ENCODE measurements at places on chromosomes 3 and 15. TPM values are rescaled to one million over a fixed set of nuclear protein-coding genes. Genes with fewer than 3 reads are reported as not detected.
A peak's percentile ranks its signal among the peaks of the same experiment; 100 is the strongest.

The PCBP4 gene
- 88.7 TPM for polyA plus RNA-seq

The MYEF2 gene
- polyA plus RNA-seq, result 11.8 TPM

The LRRC31 gene
- not detected for polyA plus RNA-seq

The LMAN1L gene
- not detected for polyA plus RNA-seq

The LZTFL1 gene
- polyA plus RNA-seq, result 12.9 TPM

The ALS2CL gene
- polyA plus RNA-seq, result 3.2 TPM

The SMCO1 gene
- polyA plus RNA-seq, result not detected

The CHRNA3 gene
- not detected for polyA plus RNA-seq

The SUSD5 gene
- polyA plus RNA-seq, result 2.5 TPM

The TMEM212 gene
- not detected for polyA plus RNA-seq

The CCR9 gene
- polyA plus RNA-seq, result not detected

The SLC28A2 gene
- not detected for polyA plus RNA-seq

- DNase-seq, result no peak
Observed at GRCh38 chr3:127110982-127111693, 81.8 kb upstream of the PRR23E start.

- no peak for DNase-seq
Observed at GRCh38 chr15:52094811-52095584, 17.6 kb downstream of the BCL2L10 start.

DNA sequence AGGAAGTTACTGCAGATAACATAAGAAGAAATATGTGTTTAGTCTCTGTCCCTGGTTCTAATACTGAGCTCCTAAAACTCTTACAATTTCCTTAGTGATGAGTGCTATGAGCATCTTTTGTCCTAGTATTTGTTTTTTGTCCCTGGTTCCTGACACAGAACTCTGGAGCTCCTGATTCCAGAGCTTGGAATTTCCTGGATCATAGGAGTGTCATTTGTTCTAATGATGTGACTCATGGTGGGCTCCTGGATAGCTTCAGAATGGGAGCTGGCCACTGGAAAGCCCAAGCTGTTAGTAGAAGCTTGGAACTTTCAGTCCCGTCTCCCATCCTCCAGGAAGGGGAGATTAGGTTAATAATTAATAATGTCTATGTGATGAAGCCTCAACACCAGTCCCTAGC lies 98.2 kb downstream of the CNTN6 start:
- DNase-seq, result no peak

DNA sequence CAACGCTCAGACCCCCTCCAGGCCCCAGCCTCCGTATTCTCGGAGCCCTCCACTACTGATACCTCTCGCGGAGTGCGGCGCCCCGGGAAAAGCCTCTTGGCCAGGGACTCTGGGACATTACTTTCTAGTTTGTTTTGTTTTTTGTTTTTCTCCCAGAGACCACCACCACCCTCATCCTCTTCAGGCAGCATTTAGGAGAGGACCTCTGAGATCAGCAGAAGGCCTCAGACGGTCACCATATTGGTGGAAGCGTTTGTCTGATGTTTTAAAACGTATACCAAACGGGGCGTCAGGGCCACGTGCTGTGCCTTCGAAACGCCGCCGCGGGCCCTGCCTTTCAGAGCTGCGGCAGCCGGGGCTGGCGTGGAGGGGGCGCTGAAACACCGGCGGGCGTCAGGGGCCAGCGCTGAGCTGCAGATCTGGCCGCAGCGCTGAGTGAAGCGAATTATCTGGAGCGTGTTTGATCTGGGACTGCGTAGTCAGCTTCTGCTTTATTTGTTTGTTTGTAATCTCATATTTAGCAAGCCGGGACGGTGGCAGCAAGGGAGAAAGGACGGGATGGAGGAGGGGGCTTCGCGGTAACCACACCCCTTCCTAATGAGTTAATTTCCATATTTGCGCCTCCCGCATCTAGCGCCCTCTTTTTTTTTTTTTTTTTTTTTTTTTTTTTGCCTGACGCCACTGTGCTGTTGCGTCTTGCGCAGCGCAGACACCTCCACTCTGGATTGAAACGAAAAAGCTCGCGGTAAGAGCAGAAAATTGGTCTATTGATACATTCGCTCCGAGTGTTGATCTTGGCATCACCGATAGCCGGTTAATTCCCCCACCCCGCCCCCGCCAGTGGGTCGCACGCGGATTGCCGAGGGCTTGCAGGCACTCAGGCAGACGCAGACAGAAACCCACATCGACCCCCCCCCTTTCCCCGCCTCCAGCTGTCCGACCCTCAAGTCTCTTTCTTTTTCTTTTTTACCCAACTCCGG lies 14.9 kb downstream of the SOX2 start:
- no peak for DNase-seq

- no peak for DNase-seq
Observed at GRCh38 chr3:140599496-140599895, 78.4 kb upstream of the TRIM42 start.

DNA sequence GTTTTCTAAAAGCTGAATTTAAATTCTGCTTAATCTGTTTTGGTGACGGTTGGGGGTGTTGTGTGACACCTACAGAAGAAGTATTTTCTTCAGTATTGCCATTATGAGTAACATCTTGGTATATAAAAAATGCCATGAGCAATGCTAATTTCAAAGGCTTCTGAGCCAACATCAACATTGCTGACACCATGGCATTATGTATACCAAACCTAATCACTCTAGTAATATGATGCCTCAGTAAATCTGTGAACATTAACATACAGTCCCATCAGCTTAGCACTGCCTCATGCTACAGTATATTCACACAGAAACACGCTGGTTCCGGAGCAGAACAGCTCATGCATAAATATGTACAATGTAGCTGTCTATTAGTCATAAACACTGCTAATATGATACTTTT lies 75.8 kb downstream of the ZPLD1 start:
- DNase-seq, result no peak

GRCh38 chr3:115190747-115191146 lies 43.7 kb upstream of the ZBTB20 start:
- no peak for DNase-seq

- no peak for DNase-seq
Observed at GRCh38 chr15:78206326-78207109, 27.8 kb downstream of the ACSBG1 start.

- no peak for DNase-seq
Observed at GRCh38 chr3:126941721-126942270, 41.1 kb upstream of the PLXNA1 start.

DNA sequence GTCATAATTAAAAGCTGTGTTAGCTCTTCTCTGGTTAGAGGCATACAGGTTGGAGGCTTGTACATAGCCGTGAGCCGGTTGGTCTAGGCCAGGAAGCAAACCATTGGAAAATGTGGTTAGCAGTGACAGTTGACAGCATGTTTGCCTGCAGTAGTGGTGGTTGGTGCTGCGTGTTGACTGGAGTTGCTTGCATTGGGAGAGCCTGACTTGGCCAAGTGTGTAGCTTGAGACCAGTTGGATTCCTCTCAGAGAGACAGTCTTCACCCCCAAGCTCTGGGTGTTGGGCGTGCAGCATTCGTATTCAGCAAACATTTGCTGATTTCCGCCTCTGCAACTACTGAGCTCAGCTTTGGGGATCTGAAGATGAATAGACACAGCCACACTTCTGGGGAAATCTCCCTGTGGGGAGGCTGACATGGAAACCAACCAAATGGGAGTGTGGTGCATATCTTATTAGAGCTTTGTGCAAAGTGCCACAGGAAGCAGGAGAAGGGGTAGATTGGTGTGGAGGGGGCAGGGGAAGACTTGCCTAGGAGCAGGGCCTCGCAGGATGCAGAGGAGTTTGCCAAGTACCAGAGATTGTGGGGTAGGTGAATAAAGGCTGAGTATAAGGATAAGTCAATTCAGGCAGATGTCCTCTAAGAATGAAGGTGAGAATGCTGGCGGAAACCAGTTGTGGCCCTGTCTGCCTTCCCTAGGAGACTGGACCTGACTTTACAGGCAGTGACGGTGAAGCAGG lies 83.5 kb downstream of the IGF1R start:
- no peak for DNase-seq

DNA sequence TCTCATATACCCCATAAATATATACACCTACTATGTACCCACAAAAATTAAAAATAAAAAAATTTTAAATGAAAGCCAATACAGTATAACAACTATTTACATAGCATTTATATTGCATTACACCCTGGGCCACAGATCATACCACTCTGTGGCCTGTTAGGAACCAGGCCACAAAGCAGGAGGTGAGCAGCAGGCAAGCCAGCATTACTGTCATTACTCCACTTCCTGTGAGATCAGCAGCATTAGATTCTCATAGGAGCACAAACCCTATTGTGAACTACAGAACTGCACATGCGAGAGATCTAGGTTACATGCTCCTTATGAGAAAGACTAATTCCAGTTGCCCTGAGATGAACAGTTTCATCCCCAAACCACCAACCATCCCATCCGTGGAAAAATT lies 17.4 kb downstream of the FILIP1L start:
- DNase-seq, result no peak

GRCh38 chr3:153756816-153757215 lies 364.4 kb upstream of the ARHGEF26 start:
- DNase-seq, result no peak

DNA sequence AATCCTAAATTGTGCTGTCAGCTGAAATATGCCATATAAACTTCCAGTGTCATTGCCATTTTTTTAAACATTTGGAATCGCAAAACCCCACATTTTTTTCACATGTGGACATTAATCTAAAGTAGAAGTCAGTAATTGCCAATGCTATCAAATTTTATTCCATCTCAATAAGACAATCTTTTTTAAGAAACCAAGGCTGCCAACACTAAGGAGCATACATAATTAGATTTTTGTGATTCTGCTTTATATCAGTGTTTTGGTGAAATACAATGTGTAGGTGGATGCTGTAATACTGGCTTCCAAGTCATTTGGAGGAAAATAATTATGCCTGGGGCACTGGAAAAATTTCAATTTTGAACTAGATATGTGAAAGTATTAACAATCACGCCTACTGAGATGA lies 256.7 kb downstream of the ZPLD1 start:
- no peak for DNase-seq

GRCh38 chr15:74158855-74159650 lies 14.5 kb upstream of the ISLR start:
- DNase-seq, result no peak

DNA sequence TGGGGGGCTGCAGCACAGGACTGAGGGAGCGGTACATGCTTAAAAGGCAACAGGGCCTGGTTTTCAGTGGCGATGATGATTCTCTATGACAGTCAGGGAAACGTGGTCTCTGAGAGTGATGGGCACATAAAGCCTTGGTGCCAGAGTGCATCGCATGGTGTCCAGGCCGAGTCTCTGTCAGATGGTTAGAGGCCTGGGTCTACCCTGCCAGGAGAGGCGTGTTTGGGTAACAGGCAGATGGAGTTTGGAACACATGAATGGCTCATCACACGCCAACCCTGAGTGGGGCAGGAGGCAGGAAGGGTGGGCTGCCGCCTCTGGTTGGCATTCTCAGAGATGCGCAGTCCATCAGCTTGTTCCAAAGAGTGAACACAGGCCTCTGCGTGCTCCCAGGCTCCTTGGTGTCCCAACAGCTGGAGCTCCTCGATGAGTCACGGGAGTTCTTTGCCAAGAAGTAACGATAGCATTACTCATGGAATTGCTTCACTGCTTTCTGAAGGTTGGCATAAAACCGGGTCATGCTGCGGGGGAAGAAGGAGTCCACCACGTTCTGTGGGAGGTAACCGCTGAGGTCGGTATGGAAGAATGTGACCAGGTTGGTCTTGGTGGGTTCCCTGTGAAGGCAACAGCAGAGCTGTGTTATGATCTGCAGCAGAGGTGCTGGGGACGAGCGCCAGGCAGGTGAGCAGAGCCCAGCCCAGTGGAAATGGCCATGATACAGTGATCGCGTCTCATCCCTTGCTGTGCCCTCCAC lies 11.0 kb downstream of the STARD5 start:
- DNase-seq, result peak; percentile 91

DNA sequence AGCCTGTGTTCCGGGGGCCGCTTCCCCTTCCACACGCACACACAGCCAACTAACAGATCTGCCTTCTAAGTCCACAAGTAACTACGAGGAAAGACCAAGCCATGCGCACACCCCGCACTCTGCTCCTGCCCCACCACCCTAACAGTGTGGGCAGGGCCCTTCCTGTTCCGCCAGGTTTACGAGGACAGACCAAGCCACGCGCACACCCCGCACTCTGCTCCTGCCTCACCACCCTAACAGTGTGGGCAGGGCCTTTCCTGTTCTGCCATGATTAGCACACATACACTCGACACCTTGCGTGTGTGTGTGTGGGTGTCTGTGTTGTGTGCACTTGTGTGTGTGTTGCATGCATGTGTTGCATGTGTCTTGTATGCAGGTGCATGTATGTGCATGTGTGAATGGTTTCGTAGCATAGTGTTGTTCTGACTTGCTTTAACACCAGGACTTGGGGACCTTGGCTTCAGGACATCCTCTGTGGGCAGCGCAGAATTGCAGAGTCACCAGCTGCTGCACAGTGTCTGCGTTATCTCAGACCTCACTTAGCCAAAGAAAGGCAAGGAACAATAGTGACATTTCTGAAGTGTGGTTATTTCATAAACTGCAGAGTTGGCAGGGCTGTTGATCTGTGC lies 114.4 kb downstream of the CHSY1 start:
- DNase-seq, result no peak

DNA sequence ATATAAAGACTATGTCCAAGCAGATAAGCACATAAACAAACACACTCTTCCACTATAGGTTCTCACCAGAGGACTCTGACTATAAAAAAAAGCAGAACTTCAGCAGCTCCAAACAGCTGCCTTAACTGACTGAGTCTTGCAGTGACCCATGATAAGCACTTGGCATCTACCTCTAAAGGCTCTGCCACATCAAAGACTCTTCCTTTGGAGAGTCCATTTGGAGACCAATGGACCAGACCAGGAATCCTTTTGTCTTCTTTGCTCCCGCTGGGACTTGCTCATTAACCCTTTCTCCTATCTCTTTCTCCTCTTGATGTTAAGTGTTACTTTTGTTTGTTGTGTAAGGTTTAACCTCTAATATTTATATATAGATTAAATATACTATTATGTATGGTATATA lies 424.1 kb downstream of the RSL24D1 start:
- DNase-seq, result no peak

DNA sequence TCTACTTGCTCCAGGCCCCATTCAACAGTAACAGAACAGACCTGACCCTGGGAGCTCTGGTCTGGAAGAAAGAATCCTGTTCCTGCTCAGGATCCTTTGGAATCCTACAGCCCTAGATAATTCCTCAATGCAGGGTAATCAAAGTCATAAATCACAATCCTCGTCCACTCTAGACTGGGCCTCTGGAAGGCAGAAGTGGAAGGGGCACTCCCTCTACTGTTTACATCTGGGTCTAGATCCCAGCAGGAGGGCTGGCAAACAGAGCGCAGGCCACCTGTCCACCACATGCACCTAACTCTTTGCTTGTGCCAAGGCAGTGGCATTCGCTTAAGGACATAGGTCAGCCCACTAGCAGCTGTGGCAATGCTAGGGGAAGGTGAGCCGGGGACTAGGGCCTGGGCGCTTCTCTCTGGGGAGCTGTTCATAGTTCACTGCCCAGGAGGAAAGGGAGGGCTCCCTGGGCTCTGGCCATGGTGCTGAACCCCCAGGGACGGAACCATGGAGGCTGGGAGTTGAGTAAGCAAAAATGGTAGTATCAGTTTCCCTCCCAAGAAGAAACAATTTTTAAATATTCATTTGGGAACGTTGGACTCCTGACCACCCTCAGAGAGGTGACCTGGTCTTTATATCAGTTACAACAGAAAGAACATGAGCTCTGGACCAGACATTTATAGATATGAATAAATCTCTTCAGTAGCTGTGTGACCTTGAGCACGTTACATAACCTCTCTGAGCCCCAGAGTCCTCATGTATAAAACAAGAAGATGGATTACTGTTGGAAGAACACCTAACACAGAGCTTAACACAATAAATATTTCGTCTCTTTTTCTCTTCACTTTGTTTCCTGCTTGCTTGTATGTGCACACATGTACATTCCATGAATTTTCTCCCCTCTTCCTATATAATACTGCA lies 90.2 kb downstream of the NTRK3 start:
- no peak for DNase-seq
